ENCODE measurements at places on chromosomes 7 and 10. TPM values are rescaled to one million over a fixed set of nuclear protein-coding genes. Genes with fewer than 3 reads are reported as not detected.

DNA sequence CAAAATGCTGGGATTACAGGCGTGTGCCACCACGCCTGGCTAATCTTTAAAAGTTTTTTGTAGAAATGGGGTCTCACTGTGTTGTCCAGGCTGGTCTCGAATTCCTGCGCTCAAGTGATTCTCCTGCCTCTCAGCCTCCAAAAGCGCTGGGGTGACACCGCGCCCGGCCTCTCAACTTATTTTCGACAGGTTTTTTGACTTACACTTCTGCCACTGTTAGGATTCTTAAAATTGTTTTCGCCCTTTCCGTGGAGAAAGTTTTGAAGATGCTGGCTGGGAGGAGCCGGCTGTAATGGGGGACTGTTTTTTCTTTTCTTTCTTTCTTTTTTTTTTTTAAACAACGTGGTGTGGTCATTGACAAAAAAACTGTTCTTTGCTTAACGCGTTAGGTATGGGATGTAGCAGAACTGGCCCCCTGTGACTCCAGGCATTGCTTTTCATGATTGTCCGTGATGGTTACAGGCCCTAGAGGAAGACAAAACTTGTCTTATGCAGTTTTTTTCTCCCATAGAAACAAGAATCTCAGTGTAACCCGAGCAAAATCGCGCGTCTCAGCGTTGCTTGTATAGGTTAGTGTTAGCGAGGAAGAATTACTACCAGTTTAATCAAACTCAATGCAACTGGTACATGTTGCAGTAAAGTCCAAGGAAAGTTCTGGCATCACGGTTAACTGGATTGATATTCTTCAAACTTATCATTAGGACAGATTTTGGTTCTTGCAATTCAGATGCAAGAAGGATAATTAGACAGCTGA, 72.2 kb downstream of the DAGLB start:
- peak; percentile 62 for DNase-seq

DNA sequence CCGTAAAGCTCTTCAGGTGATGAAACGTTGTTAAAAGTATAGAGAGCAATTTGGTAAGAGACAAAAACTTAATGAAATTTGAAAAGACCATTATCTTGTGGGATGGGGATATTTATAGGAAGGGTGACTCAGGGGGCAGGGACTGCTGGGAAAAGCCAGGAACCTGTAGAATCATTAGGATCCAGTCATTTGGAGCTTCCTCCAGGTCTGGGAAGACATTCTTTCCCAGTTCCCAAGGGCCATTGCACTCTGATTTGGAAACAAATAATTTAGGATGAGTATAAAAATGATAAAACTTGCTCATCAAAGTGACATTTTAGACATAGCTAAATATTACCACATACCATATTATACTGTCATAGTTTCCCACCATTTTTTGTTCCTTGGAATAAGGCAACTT, 143.9 kb downstream of the PFKFB3 start:
- no peak for DNase-seq

- peak; percentile 61 for DNase-seq
These were observed 40.5 kb upstream of the ZNF107 start for GRCh38 chr7:64625114-64626082.

DNA sequence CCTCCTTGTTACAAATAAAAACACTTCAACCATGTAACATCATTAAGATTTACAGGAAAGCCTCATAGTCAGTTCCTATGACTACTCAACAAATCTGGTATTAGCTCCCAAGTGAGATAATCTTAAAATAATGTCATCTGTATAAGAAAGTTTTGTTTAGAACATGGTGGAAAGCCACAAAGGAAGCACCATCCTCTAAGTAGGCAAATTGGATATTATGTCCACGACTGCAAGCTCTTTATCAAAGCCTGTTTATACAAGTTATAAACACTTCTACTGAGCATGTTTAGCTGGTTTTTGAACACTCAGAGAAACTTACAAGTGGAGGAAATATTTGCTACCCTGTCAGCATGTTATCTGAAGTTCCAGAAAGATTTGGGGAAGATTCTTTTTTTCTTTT, 349.8 kb downstream of the ARL4A start:
- no peak for DNase-seq

GRCh38 chr10:15416034-15416433, 44.9 kb upstream of the FAM171A1 start:
- no peak for DNase-seq

- DNase-seq: no peak
These were observed 98.3 kb downstream of the MKI67 start for GRCh38 chr10:128027822-128028507.

DNA sequence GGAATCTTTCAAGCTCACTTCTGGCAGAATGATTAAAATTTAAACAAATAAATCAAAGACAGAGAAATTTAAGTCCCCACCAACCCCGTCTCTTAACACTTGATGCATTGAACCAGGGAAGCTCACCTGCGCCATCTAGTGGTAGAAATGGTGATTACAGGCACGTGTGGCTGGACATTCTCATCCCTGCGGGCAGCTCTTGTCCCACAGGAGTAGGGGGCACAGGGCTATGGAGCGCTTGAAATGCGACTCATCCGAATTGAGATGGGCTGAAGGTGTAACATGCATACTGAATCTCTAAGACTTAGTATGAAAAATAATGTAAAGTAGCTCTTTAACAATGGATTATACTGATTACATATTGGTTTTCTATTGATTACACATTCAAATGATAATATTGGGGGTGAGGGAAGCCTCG, 24.8 kb upstream of the SLIT1 start:
- DNase-seq: peak; percentile 68

DNA sequence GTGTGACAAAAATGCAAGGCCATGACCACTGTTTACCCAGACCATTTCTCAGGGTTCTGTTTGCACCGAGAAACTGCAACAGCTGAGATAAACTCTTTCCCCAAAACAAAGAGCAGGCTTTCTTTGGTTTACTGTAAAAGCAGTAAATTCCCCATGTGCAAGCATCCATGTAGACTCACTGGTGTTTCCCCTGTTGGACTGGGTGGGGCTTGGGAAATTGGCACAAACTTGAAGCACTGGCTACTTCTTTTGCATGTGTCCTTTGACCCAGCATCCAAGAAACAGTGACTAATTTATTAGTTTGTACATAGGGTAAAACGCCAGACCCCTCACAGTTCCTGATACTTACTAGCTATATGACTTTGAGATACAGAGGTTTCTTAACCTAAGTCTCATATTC, 12.3 kb downstream of the IQUB start:
- DNase-seq: no peak

DNA sequence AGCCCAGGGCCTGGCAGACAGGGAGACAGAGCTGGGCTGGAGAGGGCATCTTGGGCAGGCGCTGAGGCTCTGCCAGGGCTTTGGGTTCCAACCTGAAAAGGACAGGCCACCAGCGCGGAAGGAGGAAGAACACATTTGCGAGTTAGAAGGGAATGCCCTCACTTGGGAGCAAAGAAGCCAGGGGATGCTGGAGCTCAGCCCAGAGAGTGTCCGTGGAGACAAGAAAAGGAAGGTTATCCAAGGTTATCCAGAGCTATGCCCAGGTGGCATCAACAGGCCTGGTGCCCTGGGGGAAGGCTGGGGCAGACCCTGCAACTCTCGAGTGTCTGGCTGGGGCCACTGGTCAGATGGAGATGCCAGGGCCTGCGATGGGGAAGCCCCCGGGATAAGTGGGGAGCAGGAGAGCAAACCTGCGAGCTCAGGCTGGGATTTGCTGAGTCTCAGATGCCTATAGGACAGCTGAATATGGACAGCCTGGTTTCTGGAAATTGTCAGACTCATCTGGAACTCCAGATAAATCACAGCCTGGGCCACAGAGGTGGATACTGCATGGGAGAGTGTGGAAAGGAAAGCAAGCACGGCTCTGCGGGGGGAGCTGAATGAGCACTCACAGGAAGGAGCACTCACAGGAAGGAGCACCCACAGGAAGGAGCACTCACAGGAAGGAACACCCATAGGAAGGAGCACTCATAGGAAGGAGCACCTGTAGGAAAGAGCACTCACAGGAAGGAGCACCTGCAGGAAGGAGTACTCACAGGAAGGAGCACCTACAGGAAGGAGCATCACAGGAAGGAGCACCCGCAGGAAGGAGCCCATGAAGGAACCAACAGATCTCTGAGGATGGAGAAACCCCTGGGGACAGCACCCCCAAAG, 152.1 kb downstream of the ADAM12 start:
- DNase-seq: no peak

The ZNF438 gene
- total RNA-seq: 2.5 TPM

The IGF2BP3 gene
- total RNA-seq: 108 TPM

The MOGAT3 gene
- total RNA-seq: not detected

The PDE1C gene
- total RNA-seq: not detected

The SFR1 gene
- total RNA-seq: 18.0 TPM

All from OCI-LY7 (cell line).